ENCODE measurements at places on chromosomes 4 and X.

GRCh38 chr4:75566911-75567310 is 11.0 kb downstream of the ODAPH start:
- DNase-seq = no peak

- no peak for DNase-seq
Observed at GRCh38 chr4:185833055-185833598, 21.1 kb upstream of the SORBS2 start.

DNA sequence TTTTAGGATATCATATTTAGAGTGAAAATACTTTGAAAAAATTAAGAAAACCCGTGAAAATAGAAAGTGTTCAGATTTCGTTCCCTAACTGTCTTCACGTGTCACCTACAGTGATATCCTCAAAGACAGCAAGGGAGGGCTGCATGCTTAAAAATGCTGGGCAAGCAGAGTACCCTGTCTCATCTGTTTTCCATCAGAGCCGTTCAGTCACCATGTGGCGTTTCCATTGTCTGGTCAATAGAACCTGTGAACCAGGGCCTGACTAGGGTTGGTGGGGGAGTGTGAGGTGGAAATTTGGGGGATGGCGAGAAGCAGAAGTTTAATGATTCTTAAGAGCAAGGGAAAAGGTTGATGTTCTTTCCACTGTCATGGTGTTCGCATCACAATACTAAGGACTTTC is 173.9 kb downstream of the BMPR1B start:
- no peak for DNase-seq

GRCh38 chr4:168059251-168059650 is 33.1 kb upstream of the ANXA10 start:
- no peak for DNase-seq

DNA sequence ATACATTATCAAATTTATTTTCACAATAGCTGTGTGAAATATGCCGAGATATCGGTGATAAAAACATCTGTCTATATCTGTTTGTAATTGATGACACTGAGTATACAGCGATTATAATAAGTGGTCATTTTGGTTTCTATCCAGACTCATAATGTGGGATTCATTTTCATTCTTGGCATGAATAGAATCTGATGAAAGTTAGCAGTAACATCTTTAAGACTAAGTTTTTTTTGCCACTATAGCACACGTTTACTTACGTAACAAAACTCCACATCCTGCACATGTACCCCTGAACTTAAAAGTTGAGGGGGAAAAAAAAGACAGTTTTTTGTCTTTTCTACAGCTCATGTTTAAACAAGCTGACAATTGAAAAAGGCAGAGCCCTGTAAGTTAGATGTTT is 86.4 kb downstream of the PPA2 start:
- DNase-seq = no peak

- DNase-seq = no peak
Observed at GRCh38 chr4:84631573-84631972, 48.6 kb downstream of the CDS1 start.

DNA sequence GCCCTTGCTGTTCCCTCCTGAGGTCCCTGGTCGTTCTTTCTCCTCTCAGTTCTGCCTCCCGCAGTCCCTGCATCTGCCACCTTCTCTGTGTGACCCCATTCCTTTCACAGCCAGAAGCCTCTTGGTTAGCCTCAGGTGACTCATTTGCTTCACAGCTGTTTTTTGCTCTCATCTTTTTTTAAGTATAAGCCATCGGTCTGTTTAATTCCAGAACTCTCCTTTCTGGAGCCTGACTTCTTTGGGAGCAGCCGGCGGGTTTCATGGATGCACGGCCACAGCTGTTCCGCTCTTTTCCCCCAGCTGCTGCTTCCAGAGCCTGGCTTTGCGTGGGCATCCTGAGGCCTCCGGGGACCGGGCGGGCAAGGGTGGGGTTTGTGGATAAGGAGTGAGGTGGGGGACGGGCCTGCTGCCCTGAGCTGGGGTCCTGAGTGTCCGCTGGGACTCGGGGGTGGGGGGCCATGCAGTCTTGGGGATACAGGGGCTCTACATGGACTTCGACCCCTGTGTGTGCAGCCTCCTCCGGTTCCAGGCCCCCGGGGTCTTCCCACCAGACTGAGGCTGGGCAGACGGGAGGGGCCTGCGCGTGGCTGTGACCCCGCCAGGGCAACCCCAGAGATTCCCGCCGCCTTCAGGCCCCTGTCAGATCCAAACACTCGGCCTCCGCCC is 46.7 kb downstream of the PCGF3 start:
- no peak for DNase-seq

- peak; percentile 38 for DNase-seq
Observed at GRCh38 chr4:189202182-189202868, 738.3 kb upstream of the FRG1 start.

DNA sequence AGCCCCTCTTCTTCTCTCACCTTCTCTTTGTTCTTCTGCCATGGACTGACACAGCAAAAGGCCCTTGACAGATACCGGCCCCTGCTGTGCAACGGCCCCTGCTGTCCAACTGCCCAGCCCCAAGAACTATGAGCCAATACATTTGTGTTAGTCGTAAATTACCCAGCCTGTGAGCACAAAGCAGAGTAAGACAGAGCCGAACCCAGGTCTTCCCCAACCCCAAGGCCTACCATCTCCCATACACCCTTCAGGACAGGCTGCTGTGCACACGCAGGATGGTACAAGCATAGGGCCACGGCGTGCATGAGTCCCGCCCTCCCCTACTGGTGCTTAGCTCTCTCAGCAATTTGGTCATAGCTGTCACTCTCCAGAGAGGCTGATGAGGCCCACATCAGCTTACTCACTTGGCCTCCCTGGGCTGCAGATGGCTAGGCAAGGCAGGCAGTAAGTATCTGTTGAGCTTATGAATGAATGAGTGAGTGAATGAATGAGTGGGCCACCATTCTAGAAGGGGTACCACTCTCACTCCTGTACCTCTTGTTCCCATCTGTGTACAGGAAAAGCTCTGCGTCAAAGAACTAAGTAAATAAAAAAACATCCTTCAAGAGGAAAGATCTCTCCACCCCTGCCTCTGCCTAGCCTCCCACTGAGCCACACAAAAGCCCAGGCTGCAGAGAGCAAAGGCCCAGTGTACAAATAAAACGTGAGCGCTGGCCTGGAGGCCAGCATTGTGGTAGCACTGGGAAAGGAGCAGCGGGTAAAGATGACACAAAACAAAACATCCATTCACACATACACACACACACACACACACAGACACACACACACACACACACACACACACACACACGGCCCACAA is 13.9 kb downstream of the WDR1 start:
- peak; percentile 70 for DNase-seq

DNA sequence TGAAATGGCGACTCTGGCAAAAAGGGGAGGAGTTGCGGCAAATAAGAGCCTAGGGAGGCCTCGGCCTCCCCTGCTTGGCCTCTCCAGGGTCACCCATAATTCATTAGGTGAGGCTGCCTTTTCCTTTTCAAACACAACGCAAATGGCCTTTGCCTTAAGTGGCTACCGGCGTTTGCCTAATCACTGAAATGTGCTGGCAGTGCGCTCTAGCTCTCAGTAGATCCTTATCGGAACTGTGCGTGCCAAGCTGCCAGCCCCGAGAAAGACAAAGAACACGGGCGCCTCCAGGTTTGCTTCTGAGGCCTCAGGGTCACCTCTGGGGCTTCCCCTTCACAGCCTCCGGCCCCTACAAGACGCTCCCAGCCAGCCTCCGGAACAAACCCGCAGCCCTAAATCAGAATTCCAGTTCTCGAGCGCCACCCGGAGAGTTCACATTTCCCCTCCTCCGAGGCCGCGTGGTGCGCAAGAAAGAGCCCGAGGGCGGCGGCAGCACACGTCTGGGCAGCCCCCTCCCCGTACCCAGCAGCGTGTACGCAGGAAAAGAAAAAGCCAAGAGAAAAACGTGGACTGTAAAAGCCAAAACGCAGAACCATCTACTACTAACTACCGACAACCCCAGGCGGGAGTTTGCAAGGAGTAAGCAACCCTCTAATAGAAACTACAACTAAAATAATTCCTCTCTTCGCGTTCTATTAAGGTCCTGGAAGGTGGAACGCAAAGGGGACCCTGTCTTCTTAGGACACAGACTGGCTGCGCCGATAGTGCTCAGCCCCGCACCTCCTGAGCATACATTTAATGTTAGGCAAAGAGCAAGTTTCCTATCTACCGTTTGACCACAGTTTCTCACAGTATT is 76.5 kb upstream of the BCOR start:
- peak; percentile 65 for DNase-seq

GRCh38 chrX:15737190-15737958 is 696 bp upstream of the CA5B start:
- no peak for DNase-seq

- no peak for DNase-seq
Observed at GRCh38 chrX:2928191-2928582, 952 bp downstream of the ARSD start.

DNA sequence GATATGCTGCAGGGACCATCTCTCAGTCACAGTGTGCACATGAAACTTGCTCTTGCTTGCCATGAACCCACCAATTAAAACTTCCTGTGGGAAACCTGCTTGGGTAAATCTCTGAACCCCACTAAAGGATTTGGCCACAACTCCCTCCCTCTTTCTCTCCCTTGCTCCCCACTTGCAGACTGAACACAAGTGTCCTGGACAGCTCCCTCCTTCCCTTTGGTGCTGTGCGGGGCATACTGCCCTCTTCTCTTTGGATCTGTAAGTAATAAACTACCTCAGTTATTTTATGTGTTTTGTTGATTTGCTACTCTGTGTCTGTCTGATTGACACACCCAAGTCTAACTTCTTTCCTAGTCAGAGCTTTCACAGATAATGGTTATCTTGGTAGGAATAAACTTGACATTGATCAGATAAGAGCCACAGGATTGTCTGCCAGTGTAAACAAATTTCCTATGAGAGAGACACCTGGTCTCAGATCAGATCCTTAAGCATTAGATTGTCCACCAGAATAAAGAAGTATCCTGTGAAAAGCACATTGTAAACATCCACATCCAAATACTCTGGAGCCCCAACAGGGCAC is 41.8 kb downstream of the SULT1E1 start:
- DNase-seq = peak; percentile 40

- DNase-seq = no peak
Observed at GRCh38 chrX:9519546-9520216, 54.8 kb downstream of the TBL1X start.

DNA sequence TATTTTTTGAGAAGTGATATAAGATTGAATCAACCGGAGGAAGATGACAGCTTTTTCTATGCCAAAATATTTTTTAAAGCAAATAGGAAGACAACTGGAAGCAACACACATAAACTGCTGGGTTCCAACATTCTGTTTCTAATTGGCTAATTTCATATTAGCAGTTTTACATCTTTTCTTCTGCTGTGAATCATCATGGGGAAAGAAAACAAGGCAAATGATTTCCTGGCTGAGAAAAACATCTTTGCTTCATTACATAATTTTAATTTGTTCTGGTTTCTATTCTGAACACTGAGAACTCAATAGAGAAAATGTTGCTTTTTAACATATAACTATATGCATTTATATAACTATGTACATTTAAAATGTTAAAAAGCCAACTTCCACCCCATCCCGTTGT is 2518.5 kb downstream of the ARAP2 start:
- no peak for DNase-seq

- peak; percentile 73 for DNase-seq
Observed at GRCh38 chr4:69617083-69617694, 22.3 kb downstream of the UGT2A2 start.

DNA sequence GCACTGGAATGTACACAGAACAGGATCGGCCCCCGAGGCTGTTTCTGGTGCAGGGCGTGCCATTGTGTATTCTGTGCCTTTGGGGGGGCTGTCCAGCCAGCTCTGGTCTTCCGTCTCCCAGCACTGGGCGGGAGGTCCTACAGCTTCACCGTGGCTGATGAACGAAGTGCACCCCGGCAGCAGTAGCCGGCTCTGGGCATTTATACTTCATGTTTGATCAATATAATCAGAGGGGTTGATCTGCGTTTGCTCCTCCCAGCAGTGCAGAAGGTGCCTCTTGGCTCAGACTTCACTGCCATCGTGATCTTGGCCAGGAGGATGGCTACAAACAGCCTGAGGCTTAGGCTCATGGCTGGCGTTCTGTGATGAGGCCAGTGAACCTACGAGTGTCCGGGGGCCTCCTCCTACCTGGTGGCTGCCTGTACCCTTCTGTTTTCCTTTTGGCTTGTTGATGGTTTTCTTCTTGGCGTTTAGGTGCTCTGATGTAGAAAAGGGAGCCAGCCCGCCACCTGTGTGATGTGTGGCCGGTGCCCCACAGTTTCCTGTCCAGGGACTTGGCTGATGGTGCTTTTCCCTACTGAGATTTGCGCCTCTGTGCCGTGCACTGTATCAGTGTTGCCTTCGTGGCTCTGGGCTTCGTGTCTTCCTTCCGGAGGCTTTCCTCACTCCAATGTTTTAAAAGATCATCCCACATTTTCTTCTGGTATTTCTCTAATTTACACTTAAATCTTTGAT is 31.2 kb upstream of the HGFAC start:
- no peak for DNase-seq

DNA sequence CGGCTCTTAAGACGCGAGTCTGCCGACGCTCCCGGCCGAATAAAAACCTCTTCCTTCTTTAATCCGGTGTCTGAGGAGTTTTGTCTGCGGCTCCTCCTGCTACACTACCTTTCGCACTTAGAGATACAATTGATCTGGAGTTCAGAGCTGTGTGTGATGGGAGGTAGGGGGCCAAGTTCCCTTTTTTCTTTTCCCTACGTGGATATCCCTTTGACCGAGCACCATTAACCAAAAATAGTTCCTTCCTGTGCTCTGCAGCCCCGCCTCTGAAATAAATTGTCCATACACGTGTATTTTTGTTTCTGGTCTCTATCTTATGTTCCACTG is 555 bp upstream of the PGM2 start:
- peak; percentile 48 for DNase-seq

GRCh38 chr4:65861993-65862392 is 191.7 kb upstream of the EPHA5 start:
- no peak for DNase-seq

GRCh38 chr4:142818031-142818430 is 28.1 kb downstream of the INPP4B start:
- DNase-seq = no peak

DNA sequence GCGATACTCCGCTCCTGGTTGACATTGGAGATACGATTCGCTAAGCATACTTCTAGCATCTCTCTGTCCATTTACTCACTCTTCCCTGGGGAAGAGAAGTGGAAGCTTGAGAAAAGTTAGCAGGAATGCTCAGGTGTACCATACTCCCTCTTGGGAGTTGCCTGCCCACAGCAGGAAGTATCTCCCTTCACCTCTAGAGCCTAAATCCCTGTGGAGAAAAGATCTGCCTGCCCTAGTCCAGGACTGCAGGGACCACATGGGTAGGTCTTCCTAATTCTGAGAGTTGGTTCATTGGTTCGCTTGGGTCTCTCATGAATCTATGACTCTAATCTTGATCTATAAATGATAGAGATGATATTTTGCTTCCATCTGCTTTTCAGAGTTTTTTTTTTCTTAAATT is 26.3 kb upstream of the MAPK10 start:
- DNase-seq = no peak

DNA sequence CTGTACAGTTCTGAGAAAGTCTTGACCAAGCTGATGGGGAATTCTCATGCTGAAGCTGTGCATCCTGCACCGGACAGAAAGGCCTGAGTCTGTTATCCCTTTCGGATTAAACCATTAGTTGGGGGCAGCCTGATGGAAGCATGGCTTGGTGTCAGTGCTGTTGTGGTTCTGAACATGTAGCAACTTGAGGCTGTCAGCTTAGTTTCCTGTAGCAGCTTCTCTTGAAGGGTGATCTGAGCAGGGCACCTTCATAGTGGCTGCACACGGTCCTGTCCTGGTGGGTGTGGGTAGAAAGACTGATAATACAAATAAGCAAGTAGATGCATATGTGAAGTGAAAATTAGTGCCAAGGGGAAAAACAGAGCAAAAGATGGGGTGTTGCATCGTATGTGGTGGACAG is 11.7 kb downstream of the KIAA0232 start:
- DNase-seq = no peak
